Activated CD8-positive, alpha-beta memory T cell treated with anti-CD3 and anti-CD28 coated beads for 1 hour (primary cell): ENCODE measurements at places on chromosomes 4 and X.

DNA sequence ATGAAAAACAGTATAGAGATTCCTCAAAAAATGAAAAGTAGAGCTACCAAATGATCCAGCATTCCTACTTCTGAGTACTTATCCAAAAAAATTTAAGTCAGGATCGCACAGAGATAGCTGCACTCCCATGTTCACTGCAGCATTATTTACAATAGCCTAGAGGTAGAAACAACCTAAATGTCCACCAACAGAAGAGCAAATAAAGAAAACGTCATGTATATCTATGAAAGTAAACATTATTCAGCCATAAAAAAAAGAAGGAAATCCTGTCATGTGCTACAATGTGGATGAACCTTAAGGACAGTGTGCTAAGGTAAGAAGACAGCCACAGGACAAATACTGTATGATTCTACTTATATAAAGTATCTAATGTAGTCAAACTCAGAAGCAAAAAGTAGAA, 12.4 kb downstream of the THOC2 start:
- DNase-seq: no peak

- DNase-seq: no peak
Measured at GRCh38 chrX:68698942-68699341, 51.5 kb downstream of the STARD8 start.

DNA sequence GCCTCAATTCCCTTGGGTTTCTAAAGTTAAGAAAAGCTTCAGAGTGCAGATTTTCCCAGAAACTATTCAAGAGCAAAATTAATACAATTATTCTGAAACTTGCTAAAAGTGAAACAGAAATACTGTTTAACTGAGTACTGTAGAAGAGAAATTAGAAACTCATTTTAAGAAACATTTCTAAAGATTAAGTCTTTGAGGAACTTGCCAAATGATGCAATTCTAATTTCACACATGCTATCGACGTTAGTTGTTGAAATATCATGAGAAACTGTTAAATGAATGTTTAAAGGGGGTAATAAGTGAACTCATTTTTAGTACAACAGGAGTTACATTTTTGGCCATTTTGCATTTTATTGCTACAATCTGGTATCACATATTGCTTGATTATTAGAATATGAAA, 125.3 kb upstream of the MAOA start:
- DNase-seq: no peak

- no peak for DNase-seq
Measured at GRCh38 chr4:56084851-56085250, 136.1 kb downstream of the CEP135 start.

GRCh38 chrX:29561417-29561816, 653.9 kb upstream of the MAGEB2 start:
- DNase-seq: no peak

- no peak for DNase-seq
Measured at GRCh38 chr4:24164797-24165196, 274.9 kb upstream of the PPARGC1A start.

- DNase-seq: no peak
Measured at GRCh38 chr4:184143770-184144564, 73.7 kb downstream of the ENPP6 start.

DNA sequence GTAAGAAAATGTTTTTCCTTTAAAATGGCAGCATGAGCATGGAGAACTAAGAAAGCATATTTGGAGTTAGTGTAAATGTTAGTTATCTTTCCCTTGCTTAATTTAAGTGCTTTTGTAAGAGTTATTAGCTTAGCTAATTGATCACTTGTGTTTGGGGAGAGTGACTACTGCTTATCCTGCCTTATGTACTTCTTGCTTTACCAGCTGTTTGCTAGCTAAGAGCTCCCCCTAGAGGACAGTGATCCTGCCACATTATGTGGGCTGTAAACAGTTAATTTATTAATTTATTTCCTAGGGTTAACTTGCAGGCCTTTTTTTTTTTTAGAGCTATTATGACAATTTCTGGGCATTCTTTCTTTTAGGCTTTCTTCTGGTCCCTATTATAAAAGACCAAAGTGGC, 435.8 kb downstream of the MAGEB5 start:
- no peak for DNase-seq

DNA sequence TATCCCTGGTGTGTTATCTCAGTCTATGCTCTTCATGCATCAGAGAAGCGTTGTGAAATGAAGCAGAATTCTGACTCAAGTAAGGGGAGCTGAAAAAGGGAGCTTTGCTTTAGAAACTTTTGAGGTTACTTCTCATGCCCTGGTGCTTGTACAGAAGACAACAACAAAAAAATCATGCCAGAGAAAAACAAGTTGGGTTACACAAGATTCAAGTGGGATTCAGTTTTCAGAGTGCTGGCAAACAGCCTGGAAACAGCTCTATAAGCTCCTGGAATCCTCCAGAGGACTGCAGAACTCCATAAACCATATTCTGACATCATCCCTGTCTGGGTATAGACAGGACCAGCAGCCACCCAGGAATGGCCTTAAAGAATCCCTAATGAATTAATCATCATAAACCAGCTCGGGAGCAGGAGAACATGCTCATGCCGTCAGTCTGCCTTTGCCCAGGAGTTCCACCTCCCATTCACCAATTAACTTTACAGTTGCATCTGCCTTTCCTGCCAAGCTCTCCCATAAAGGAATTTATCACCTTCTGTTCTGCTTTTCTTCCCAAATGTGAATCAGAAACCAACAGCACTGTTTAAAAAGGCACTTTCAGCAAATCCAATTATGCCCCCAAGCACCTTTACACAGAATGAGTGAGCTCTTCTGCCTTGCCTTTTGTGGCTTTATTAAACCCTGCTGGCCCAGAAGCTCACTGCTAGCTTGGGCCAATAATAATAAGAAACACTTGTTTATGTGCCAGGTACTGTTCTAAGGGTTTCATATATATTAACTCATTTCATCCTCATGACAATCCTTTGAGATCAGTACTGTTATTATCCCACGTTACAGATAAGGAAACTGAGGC, 54.5 kb upstream of the FBXW7 start:
- no peak for DNase-seq

GRCh38 chrX:155333544-155334100, 792 bp downstream of the CLIC2 start:
- DNase-seq: no peak

DNA sequence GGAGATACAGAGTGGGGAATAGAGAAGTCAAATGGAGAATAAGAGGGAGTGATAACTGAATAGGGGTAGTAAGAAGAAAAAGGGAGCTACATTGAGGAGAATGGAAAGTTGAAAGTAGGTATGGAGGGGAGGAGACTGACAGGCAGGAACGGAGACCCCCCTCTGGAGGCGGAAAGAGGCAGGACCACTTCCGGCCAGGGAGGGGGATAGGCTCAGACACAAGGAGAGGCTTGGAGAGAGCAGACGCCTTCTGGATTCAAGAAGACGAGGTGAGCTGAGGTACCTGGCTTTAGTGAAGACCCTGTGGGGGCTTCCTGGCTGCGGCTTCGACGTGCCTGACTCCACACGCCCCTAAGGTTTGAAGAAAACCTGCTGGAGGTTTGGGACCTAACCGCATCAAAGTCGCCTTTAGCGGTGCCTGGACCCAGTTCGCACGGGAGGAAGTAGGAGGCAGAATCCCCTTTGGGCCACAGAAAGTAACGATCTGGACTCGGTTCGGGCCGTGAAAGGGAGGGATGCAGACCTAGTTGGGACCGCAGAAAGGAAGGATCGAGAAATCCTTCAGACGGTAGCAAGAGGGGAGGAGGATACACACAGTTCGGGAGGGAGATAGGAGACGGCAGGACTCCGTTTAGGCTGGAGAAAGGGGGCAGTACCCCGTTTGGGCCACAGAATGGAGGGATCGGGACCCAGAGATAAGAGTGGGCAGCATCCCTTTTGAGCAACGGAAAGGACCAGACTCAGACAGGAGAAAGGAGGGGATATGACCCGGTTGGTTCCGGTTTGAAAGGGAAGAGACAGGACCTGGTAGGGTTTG, at the start of gene TRO:
Gene TRO (plus strand): TSS at position 215 of the 817 bp plus-strand sequence. CDS start 1,423 bp downstream, outside the sequence.
- DNase-seq: no peak

DNA sequence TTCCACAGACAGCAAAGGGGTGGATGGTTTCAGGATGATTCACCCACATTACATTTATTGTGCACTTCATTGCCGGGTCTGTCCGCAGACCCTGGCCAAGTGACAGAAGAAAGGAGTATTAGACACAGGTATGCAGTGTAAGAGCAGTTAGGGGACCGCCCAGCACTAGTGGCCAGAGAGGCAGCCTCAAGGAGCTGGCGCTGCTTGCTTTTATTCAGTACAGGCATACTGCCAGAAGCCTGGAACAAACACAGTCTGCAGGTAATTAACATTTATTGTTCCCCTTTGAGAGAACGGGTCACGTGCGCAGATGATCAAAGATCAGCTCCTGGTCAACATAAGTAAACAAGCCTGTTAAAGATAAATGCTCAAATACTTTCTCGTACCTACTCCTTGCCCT, 1639.0 kb upstream of the IGFBP7 start:
- DNase-seq: no peak

- DNase-seq: no peak
Measured at GRCh38 chrX:123121241-123121640, 62.8 kb upstream of the GRIA3 start.

DNA sequence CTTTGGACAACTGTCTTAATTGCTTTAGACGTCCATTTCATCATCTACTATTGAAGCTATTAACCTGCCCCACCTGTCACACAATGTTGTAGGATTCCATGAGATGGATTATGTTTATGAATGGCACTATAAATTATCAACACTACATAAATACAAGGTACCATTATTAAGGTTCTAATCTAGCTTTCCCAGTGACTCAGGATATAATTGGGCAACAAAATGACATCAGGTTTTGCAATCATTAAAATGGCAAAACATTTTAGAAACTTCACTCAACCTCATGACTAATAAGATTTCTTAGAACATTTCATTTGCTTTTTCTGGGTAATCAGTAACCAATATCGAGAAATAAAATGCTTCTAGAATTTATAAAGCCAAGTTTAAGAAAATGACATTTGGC, 9.2 kb downstream of the HOPX start:
- DNase-seq: no peak

DNA sequence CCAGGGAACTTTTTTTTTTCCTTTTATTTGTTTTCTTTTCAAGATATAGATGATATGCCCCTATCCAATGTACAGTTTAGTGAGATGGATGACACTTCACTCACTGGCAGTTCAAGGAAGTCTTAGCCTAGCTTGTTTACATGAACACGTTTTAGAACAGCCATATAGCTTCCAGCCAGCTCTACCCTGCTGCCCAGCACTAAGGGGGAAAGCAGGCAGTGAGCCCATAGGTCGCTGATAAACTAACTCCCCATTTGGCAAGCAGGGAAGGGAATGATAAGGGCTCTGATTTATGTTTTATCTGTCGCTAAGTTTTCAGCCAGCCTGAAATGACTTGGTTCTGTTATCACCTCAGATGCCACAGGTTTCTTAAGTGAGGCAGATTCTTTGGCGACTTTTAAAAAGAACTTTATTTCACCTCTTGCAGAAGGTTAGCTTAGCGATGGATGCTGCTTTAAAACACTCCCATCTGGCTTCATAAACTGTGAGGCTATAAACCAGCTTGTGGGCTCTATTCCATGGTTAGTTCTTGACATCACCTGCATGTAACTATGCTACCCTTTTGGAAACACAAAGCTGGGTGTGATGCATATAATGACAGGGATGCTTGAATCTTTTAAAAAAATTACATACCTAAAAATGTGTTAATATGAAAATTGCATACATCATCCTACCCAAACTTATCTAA, 348.4 kb downstream of the FBXO8 start:
- DNase-seq: no peak

GRCh38 chr4:120680647-120681228, 241.8 kb downstream of the PRDM5 start:
- no peak for DNase-seq

GRCh38 chrX:70013466-70014381, 36.0 kb downstream of the AWAT2 start:
- no peak for DNase-seq

- DNase-seq: no peak
Measured at GRCh38 chr4:68316193-68316969, 33.5 kb downstream of the YTHDC1 start.

DNA sequence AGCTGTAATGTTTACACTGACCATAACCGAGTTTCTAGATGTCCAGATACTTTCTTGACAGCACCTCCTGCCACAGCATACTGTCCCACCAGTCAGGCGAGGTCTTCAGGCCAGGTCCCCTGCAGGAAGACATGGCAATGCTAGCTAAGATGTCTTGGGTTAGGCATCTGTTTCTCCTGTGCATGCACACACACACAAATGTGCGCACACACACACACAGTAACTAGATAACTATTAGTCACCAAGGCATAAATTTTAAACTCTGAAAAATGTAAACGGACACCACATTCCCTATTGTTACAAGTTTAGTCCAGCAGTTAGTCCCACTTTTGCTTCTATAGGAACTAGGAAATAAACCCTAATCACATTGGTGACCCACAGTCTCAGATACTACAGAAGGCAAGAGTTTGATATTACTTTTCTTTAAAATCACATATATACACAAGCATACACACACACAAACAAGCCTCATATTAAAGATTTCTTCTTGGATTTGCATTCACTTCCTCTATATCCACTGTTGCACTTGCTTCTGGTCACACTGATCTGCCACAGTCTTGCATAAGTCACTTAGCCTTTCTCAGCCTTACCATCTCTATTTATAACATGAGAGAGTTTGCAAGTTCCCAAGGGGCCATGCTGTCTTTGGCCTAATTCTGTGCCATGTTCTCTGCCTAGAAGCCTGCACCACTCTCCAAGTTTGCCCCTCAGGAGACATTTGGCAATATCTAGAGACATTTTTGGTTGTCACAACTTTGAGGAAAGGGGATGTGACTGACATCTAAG, 32.2 kb downstream of the IL21 start:
- DNase-seq: no peak

GRCh38 chrX:12013211-12013618, 125.1 kb upstream of the FRMPD4 start:
- no peak for DNase-seq
